Pancreas (tissue), 10 donors: ENCODE measurements at places on chromosomes 5 and 9. TPM values are rescaled to one million over a fixed set of nuclear protein-coding genes. Genes with fewer than 3 reads are reported as not detected.

LHX3 gene
- not detected for total RNA-seq

TOR4A gene
- total RNA-seq = 6.5 TPM

IDNK gene
- 3.7 TPM for total RNA-seq

MTRR gene
- total RNA-seq = 18.4 TPM

OCLN gene
- 38.5 TPM for total RNA-seq

GRCh38 chr9:8895106-8895860, 1095.7 kb upstream of the DMAC1 start:
- H3K27ac ChIP-seq = no peak overlapping the region
- no peak for DNase-seq

DNA sequence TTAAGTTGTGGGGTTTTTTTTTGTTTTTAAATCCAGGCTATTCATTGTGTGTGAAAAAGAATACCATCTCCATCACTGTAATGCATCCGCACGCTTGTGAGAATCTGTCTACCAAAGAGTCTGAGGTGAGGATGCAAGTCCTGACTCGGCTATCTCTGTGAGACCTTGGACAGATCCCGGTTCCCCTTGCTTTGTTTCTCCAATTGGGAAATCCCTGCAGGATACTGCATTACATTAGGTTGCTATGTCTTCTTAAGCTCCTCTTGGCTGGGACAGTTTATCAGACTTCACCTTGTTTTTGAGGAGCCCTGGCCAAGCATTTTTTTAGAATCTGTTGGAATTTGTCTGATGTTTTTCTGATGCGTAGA, 46.8 kb downstream of the GALNT10 start:
- H3K4me3 ChIP-seq = no peak overlapping the region
- peaks cover 12% of the 10 kb centered on the region for H3K4me1 ChIP-seq
- no peak for DNase-seq

DNA sequence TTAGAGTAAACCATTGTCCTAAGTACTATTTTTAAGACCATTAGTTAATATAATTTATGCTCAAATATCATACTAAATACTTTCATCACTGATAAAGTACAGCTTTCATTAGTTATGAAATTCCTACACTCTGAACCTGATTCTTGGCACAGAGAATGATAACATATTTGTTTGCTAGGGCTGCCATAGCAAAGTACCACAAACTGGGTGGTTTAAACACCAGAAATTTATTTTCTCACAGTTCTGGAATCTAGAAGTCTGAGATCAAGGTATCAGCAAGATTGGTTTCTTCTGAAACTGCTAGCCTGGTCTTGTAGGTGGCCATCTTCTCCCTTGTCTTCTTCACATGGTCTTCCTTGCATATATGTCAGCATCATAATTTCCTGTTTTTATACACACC, 608.4 kb downstream of the TLE1 start:
- H3K4me3 ChIP-seq = no peak overlapping the region
- no peaks in the 10 kb centered on the region for H3K36me3 ChIP-seq
- no peak overlapping the region for H3K27ac ChIP-seq
- H3K27me3 ChIP-seq = no peaks in the 10 kb centered on the region

DNA sequence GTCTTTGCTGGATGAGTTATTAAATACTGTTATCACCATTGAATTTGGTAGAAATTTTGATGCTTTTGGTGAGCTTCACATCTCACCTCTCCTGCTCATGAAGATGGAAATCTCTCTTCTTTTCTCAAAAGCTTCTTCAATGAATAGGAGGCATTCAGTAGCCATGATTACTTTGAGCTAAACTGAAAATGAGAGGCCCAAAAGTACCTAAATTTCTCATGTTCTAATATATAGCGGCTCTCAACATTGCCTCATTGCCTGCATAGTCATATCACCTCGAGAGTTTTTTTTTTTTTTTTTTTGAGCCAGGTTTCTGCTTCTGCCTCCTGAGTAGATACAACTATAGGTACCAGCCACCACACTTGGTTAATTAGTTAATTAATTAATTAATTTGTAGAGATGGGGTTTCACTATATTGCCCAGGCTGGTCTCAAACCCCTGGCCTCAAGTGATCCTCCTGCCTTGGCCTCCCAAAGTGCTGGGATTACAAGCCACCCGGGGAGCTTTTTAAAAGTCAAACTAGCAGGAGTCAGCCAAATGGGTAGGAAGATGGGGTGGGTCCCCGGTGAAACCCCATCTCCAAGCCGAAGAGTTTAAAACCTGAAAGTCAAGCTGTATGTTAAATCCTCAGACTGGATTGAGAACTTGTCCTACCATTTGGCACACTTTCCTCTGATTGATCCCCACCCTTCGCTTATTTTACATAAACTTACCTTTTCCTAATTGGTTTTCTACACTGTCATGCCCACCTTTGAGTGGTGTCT, 169.0 kb downstream of the DOCK2 start:
- no peaks in the 10 kb centered on the region for H3K4me1 ChIP-seq
- no peaks in the 10 kb centered on the region for H3K36me3 ChIP-seq
- H3K4me3 ChIP-seq = no peak overlapping the region

GRCh38 chr5:93299681-93300308, 281.2 kb downstream of the NR2F1-AS1 start:
- no peaks in the 10 kb centered on the region for H3K4me1 ChIP-seq
- H3K36me3 ChIP-seq = no peaks in the 10 kb centered on the region
- no peaks in the 10 kb centered on the region for H3K27me3 ChIP-seq
- no peak overlapping the region for H3K4me3 ChIP-seq

GRCh38 chr5:149881874-149882273, 62.7 kb downstream of the PDE6A start:
- no peaks in the 10 kb centered on the region for H3K36me3 ChIP-seq
- H3K4me3 ChIP-seq = no peak overlapping the region
- H3K27ac ChIP-seq = no peak overlapping the region
- H3K4me1 ChIP-seq = no peaks in the 10 kb centered on the region
- no peaks in the 10 kb centered on the region for H3K27me3 ChIP-seq

GRCh38 chr9:105531530-105531929, 26.4 kb upstream of the FKTN start:
- no peak for DNase-seq
- H3K27ac ChIP-seq = no peak overlapping the region
- H3K4me3 ChIP-seq = no peak overlapping the region
- no peaks in the 10 kb centered on the region for H3K36me3 ChIP-seq
- H3K4me1 ChIP-seq = no peaks in the 10 kb centered on the region
- no peaks in the 10 kb centered on the region for H3K27me3 ChIP-seq

- H3K36me3 ChIP-seq = no peaks in the 10 kb centered on the region
- no peaks in the 10 kb centered on the region for H3K27me3 ChIP-seq
- no peak overlapping the region for H3K4me3 ChIP-seq
- DNase-seq = no peak
These were observed 146.6 kb downstream of the PIP5K1B start for GRCh38 chr9:68851657-68852056.

GRCh38 chr5:118553662-118554061, 434.7 kb downstream of the DTWD2 start:
- DNase-seq = no peak
- H3K27me3 ChIP-seq = no peaks in the 10 kb centered on the region
- no peak overlapping the region for H3K27ac ChIP-seq
- no peaks in the 10 kb centered on the region for H3K4me1 ChIP-seq
- H3K4me3 ChIP-seq = no peak overlapping the region

DNA sequence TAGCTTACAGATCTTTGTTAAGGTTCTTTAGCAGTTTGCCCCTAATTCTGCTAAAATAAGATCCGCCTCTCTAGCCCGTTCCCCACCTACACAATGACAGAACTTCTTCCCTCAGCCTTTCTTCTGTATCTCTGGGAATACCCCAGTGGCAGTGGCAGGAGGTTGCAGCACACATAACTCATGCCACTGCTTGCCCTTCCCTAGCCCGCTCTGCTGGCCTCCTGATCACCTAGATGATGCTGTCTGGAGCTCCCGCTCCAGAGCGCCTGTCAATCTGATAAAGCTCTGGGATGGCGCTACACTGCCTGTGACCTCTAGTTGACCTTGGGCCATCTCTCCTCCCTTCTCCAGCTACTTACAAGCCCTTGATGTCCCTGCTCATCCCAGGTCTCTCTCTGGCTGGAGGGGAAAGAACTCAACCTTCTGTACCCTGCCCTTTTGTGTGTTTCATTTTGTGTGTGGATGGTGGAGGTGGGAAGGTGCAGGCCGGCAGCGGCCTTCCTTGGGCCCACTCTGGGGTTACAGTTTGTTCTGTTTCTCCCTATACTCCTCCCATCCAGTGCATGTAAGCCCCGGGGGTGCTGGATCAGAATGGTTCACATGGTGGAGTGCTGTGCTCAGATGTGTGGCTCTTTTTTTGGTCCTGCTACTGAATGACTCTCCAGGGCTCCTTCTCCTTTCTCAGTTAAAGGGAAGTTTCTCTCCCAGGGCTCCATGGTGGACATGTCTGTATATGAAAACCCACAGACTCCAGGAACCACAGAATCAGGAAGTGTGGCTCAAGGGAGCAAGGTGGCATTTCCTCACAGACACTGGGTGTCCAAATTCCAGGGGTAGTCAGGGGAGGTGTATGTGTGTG, 29.1 kb downstream of the MTX3 start:
- no peak overlapping the region for H3K27ac ChIP-seq
- H3K4me1 ChIP-seq = no peaks in the 10 kb centered on the region
- no peaks in the 10 kb centered on the region for H3K36me3 ChIP-seq
- no peak overlapping the region for H3K4me3 ChIP-seq

DNA sequence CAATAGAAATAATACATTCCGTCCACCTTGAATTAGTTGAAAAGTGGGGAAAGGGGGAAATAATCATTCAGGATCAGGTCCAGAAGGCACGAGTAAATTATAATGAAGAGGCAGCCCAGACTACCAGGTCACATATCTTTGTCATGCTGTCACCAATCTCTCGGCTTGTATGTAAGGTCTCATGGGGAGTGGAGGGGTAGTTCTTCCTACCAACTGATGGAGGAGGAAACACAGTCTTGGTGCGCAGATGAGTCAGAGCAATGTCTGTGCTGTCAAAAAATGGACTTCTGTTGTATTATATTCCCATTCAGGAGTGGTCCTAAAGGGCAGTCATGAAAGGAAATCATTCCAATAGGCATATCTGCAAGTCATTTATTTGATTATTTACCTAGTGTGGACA, 164.2 kb upstream of the PTGER4 start:
- no peak overlapping the region for H3K4me3 ChIP-seq
- DNase-seq = no peak
- no peaks in the 10 kb centered on the region for H3K36me3 ChIP-seq
- H3K4me1 ChIP-seq = no peaks in the 10 kb centered on the region
- no peak overlapping the region for H3K27ac ChIP-seq
- no peaks in the 10 kb centered on the region for H3K27me3 ChIP-seq

DNA sequence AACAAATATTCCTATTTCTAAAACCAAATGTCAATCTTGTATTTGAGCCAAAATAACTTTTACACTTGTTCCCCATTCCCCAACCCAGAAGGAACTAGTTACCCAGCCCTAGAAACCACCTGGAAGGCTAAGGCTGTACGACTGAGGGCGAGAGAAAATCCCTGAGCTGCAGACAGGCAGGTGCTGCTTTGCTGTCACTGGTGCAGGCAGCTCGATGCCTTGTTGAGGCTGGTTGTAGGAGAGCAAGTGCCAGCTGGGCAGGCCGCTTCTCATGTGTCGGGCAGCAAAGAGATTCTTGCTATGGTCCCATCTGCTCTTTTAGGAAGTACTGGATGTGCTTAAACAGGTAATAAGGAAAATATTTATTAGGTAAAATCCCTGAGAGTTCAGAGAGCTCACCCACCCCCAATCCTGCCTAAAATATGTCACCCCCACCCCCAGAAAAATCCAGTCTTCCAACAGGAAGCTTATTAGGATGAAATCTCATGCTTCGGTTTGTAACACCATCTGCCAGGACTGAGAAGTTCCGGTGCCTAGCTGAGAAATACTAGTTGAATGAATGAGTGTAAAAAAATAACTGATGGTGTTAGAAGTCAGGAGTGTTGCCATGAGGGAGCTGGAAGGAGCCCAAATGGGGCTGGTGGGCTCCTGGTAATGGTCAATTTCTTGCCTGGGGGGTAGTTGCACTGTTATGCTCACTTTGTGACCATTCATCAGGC, 91.1 kb upstream of the DMRT1 start:
- H3K36me3 ChIP-seq = no peaks in the 10 kb centered on the region
- H3K4me3 ChIP-seq = no peak overlapping the region
- H3K4me1 ChIP-seq = peaks cover 6% of the 10 kb centered on the region
- no peaks in the 10 kb centered on the region for H3K27me3 ChIP-seq
- no peak overlapping the region for H3K27ac ChIP-seq

DNA sequence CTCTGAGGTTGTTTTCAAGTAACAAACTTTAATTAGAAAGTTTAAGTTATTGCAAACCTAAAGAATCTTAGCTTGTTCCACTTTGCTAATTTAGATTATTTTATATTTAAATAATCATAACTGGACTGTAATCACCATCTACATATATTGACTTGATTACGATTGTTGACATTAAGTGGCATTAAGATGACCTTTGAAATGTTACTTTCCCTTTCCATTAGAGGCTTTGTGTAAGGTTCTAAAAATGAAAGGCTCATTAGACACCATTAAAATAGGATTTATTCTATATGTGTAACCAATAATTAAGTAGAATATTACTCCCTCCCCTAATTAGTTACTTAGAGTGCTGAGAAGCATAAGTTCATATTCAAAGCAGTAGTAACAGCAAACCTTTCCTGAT, 358.1 kb downstream of the GLIS3 start:
- no peaks in the 10 kb centered on the region for H3K4me1 ChIP-seq
- H3K27ac ChIP-seq = no peak overlapping the region
- H3K36me3 ChIP-seq = no peaks in the 10 kb centered on the region
- H3K4me3 ChIP-seq = no peak overlapping the region
- no peak for DNase-seq

GRCh38 chr5:73899055-73899454, 273.1 kb downstream of the ARHGEF28 start:
- H3K36me3 ChIP-seq = no peaks in the 10 kb centered on the region
- DNase-seq = no peak
- H3K4me3 ChIP-seq = no peak overlapping the region
- peaks cover 15% of the 10 kb centered on the region for H3K4me1 ChIP-seq
- H3K27ac ChIP-seq = no peak overlapping the region
- H3K27me3 ChIP-seq = no peaks in the 10 kb centered on the region

GRCh38 chr5:108264533-108264932, 117.4 kb downstream of the FBXL17 start:
- peaks cover 1% of the 10 kb centered on the region for H3K4me1 ChIP-seq
- H3K4me3 ChIP-seq = no peak overlapping the region
- H3K27me3 ChIP-seq = no peaks in the 10 kb centered on the region
- no peaks in the 10 kb centered on the region for H3K36me3 ChIP-seq
- no peak for DNase-seq

DNA sequence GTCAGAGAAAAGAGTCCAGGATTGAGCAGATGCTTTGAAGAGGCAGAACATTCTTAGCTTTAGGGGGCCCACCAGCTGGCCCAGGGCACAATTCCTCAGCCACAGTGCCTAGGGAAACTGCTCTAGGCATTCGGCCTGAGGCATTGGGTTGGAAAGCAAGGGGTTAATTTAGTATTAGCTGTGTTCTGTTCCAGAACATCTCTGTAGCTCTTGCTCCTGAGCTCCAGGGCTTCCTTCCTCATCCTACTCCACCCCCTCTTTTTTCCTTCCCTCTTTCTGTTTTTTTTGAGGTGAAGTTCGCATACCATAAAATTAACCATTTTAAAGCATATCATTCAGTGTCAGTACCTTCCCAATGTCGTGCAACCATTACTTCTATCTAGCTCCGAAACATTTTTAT, 74.5 kb upstream of the PANK3 start:
- no peak for DNase-seq
- H3K4me3 ChIP-seq = no peak overlapping the region
- no peaks in the 10 kb centered on the region for H3K4me1 ChIP-seq
- H3K27ac ChIP-seq = no peak overlapping the region
- H3K36me3 ChIP-seq = no peaks in the 10 kb centered on the region
